ENCODE measurements at places on chromosomes 16 and 17.

DNA sequence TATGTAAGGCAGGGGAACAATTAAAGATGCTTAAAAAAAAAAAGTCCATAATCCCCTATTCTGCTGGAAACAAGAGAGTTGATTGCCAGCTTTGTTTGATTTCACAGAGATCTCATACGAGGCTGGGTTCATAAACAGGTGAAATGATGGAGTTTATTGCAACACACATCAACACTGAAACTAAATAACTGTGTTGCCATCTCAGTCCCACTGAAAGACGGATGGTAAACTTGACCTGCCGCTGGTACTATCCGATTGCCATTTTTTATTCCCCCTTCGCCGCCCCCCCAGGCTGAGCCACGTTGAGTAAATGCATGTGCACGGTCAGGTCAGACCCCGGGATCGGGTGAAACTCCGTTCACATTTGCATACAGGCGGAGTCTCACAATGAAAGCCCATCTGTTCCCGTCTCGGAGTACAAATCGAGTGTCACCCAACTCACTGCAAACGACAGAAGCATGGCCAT lies 119.2 kb downstream of the SKAP1 start:
- no peak for ATAC-seq

DNA sequence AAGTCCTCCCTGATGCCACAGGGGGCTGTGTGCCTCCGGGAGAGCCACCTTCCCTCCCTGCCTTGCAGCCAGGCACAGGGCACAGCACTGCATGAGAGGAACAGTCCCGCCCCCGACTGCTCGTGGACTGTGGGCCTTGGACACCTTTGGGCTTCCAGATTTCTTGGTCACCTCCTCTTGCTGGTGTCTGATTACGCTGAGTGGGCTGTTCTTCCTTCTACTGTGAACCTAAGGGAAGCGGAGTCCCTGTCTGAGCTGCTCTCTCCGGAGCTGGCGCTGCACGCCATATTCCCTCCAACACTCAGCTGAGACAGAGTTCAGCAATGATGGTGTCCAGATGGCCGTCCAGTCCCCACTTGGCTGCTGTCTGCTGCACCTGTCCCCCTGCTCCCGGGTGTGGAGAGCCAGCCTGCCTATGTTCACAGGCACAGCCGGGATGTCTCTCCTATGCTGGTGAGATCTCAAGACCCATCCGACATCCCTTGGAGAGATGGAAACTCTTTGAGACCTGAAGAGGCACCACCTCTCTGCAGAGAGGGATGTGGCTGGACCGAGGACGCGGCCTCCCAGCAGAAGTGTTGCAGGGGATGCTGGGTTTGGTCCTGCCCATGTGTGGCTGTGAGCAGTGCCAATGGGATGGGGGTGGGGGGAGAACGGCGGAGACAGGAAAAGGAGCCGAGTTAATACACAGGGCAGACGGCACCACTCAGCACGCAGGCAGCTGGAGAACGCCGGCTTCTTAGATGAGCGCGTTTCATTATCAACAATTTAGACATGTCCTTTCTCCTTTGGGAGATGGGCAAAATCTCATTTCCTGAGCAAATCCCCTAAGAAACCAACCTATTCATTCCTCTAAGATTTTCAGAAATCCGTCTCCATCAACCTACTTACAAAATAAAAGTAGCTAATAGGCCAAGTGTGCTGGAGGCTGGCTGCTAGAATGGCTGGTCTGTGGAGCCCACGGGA lies 171.9 kb downstream of the ENGASE start:
- ATAC-seq = no peak

DNA sequence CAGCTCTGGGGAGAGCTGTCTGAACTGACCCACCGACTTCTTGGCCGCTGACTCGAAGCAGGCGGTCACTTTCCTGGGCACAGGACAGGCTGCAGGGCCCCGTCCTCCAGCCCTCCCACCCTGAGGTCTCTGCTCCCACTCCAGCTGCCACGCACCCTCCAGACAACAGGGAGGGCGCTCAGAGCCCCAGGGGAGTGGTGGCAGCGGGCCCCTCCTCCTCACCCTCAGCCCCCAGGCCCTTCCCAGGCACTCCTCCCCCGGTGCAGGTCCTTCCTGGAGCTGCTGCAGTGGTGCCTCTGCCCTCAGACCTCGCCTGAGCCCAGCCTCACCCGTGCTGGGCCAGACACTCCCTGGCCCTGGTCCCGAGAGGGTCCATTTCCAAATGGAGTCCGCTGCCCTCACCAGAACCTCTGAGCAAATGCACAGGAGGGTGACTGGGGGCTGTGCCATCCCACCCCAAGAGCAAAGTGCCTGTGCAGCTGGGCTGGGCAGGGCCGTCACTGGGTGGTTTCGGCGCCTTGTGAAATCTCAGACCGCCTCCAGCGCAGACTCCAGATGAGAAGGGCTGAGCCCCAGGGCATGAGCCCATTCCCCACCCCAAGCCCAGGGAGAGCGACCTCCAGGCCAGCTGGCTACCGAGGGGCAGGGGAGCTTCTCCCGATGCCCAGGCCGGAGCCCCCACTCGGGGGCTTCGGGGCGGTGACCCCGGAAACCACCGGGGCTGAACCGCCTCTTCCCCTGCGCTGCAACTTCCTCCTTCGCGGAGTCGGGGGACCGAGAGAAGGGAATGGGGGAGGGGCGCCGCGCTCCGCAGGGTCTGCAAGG lies 717 bp downstream of the CYBA start:
- peak; percentile 65 for ATAC-seq

- no peak for ATAC-seq
Measured at GRCh38 chr17:37888881-37889280, 35.3 kb upstream of the TBC1D3K start.

DNA sequence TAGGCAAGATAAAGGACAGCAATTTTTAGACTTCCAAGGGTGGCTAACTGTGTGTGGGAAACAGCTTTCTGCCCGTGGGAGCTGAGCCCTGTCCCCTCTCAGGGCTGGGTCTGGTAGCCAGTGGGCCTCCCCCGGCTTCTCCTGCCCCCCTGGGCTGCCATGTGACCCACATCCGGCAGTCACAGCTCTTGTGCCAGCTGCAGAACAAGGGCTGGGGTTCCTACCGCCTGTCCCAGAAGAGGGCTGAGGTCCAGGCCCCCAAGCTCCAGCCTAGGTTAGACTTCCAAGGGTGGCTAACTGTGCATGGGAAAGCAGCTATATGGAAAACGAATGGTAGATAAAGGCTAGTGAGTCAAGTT lies 6.1 kb downstream of the GAST start:
- ATAC-seq = no peak

DNA sequence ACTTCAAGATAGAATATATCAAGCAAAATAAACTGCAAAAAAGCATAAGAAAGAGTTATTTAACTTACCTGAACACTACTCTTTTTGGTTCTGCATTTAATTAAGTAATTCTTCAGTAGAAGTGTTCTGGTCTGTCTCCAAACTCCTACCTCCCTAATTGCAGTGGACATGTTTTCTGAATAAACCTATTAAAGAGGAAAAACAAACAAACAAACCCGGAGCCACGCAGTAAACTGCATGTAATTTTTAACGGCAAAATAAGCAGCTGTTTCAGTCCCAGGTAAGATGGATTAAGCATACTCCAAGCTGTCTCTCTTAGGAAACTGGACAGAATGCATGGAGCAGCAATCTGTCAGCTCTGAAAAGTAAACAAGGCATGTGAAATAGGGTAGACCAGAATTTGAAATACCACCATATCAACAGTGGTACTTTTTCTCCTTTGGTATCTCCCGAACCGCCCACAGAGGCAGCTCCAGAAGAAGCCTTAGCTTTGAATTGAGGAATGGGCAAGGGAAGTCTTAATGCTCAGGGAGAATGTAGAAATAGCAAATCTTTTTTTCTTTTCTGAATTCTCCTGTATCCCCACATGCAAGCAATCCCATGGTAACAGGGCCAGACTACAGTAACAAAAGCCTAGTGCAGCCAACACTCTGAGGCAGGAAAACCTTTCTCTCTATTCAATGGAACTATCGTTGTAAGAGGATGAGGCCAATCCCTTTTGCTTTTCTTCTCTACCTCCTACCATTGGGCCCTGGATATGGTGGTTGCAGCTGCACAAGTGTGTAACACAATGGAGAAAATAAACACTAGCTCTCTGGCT lies 12.5 kb downstream of the ABCA5 start:
- peak; percentile 81 for ATAC-seq

DNA sequence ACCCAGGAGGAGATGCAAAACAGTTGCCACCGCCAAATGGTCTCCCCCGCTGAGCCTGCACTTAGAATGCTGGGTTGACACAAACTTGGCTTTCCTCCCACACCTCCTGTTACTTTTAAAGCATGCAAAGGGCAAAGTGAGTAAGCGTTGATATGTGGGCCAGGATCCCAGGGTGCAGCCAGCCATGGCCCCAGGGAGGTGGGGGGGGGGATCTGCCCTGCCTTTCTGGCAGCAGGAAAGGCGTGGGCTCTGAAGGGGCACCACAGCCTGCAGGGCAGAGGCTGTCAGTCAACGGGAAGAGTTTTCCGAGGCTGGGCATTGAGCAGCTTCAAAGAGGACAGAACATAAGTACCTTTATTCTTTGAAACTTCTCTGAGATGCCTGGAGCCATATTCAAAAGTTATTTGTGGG lies 142.3 kb downstream of the ABCC12 start:
- no peak for ATAC-seq

- ATAC-seq = no peak
Measured at GRCh38 chr16:58041628-58041955, 16.0 kb downstream of the MMP15 start.

GRCh38 chr16:71499775-71500364 lies 10.7 kb upstream of the ZNF19 start:
- ATAC-seq = peak; percentile 88
